ENCODE measurements at places on chromosomes 16 and 17.
A peak's percentile ranks its signal among the peaks of the same experiment; 100 is the strongest.

DNA sequence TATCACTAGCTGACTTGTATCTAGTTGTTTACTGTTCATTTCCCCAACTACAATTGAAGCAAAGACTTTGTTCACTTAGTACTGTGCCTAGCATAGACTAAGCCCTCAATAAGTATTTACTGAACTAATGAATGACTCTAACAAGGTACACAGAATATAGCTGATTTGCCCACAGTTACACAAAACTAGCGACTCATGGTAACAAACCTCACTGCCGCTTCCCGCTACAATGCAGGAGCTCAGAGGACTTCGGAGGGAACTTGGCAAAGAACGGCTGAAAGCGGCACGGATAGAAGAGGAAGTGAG lies 524 bp downstream of the EFTUD2 start:
- DNase-seq = no peak

DNA sequence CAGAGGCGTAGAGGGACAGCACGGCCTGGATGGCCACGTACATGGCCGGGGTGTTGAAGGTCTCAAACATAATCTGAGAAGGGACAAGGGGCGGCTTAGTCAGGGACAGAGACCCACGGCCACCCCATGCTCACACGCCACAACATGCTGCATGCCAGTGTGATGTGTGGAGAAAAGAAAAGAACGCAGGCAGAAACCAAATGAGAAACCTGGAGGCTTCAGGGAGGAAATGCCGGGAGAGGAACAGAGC lies 1.1 kb downstream of the ACTG1 start:
- DNase-seq = no peak

GRCh38 chr17:39597372-39598046 lies 10.2 kb downstream of the NEUROD2 start:
- DNase-seq = no peak

- peak; percentile 36 for DNase-seq
These were observed 394 bp upstream of the CPD start for GRCh38 chr17:30378241-30378824.

- DNase-seq = no peak
These were observed 90.2 kb downstream of the MARCHF10 start for GRCh38 chr17:62717889-62718288.

GRCh38 chr16:53071748-53072301 lies 17.0 kb downstream of the CHD9 start:
- DNase-seq = no peak

DNA sequence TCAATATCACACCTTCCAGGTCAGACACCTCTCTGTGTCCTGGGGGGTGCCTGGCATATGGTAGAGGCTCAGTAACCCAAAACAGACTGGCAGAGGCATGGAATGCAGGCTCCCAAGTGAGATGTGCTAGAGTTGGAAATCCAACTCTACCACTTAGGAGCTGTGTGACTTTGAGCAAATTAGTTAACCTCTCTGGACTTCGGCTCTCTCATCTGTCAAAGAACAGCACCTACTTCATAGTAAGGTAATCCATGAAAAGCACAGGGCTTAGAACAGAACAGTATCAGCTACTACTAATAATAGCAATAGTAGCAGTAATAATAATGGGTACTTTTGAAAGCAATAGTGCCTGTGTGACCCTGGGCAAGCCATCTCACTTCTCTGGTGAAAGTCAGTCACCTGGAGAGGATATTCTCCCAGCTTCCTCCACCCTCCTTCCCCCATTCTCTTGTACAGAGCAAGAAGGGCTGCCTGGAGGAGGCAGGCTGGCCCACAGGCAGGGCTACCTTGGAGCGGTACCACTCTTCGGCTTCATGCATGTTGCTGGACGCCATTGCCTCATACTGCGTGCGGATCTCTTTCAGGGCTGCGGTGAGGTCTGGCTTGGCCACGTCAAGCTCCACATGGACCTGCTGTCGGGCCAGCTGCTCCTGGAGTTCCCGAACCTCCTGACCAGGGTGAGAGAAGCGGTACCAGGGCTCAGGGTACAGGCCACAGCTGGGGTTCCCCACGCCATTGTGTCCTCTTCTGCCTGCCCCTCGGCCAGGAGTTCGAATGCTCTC lies 2.3 kb downstream of the GFAP start:
- DNase-seq = no peak

DNA sequence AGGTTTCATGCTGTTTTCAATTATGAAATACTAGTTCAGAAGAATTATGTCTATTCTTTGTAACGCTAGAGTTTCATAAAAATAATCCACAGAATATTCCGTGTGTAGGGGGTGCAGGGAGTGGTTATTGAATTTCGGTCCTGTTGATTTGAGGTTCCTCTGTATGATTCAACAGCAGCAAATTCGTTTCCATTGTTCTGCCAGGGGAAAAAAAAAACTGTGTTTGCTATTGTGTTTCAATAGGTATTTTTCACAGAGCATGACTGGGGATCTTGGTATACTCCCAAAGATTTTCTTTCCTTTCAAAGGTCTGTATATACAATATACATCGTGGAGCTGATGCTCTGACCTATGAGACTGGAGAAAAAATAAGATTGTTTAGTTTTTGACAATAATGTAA lies 15.8 kb downstream of the SHISA9 start:
- no peak for DNase-seq

GRCh38 chr16:78560997-78561396 lies 461.5 kb downstream of the WWOX start:
- DNase-seq = no peak

DNA sequence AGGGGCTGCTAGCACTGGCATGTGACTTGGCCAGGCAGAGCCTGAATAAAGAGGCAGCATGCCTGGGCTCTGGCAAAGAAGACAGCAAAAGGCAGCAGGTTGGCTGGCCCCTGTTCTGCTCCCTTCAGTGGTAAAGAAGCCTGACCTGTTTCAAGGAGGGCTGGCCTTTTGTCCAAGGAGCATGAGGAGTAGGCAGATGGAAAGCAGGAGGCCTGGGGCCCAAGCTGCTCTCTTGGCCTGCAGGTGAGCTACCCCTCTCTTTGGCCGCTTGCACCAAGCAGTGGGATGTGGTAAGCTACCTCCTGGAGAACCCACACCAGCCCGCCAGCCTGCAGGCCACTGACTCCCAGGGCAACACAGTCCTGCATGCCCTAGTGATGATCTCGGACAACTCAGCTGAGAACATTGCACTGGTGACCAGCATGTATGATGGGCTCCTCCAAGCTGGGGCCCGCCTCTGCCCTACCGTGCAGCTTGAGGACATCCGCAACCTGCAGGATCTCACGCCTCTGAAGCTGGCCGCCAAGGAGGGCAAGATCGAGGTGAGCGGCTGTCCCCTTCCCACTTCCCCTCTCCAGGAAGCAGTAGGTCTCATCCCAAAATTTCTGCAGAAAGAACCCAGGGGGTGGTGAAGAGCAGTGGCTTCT lies 8.0 kb downstream of the TRPV2 start:
- no peak for DNase-seq

DNA sequence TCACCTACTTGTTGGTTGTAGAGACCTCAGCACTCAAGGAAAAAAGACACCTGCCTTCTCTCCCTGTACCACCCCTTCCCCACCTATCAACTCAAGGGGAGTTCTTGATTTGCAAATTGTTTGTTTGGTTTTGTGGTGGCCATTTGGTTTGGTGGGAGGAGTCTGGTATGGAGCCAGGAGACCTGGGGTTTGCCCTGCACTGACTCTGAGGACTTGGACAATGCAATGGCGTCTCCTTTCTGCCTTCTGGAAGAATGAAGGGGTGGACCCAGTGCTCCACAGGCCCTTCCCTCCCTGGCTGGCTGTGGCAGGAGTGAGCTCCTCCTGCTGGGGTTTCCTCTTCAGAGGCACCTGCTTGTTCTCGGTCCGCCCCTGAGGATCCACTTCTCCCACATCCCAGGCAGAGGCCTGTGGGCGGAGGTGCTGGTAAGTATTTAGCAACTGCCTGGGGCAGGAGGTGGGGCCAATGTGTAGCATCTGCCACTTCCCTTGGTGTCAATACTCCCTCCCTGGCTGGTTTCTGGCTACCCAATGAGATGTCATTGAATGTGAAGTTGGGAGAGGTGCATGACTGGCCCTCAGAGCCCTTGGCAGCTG lies 164.5 kb downstream of the NTN1 start:
- no peak for DNase-seq

GRCh38 chr16:82497139-82497538 lies 129.6 kb upstream of the CDH13 start:
- no peak for DNase-seq

DNA sequence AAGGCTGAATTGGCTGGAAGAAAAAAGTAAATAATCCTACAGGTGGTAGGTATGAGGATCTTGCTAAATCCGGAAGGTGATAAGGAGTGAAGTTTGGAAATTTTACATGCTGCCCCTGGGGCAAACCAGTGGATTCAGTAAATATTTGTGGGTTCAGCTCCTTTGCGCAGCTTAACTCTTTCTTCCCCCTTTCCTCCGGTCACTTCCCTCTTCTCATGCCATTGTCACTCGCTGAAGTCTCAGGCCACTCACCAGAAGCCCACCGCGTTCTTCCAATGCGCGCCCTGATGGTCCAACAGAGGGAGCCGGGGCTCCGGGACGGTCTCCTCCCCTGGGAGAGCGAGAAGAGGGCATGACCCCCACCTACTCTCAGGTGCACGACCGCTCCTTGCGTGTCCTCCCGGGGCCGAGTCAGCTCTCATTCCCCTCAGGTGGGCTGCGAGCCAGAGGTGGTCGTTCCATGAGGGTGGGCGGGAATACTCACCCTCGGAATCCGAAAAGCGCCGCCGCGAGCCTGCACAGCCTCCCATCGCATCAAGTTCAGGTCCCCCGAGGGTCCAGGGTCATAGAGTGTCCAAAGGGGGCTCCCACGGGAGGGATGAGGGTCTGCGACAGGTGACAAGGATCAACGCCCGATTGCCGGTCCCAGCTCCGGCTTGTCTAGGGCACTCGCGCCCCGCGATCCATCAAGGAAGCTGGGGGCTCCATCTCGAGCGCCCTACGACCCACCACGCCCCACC lies 474 bp downstream of the CLN3 start:
- no peak for DNase-seq

GRCh38 chr16:27929818-27930217 lies 133.7 kb downstream of the GSG1L start:
- DNase-seq = no peak

DNA sequence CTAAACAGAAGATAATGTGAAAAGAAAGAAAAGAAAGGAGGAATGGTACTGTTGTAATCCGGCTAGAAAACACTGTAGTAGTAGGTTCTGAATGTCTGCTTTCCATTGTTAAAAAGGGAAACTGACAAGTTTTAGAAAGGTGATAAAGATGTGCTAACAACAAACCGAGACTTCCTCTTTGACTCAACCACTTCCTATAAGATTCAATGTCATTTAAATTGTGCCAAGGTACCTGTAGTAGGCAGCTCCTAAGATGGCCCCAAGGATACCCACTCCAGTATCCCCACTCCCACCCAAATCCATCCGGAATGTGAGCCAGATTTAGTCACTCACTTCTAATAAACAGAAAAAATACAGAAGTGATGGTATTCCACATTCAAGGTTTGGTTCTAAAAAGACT lies 31.2 kb downstream of the XYLT1 start:
- no peak for DNase-seq

- DNase-seq = no peak
These were observed 4.5 kb downstream of the MAF start for GRCh38 chr16:79595931-79596450.

GRCh38 chr17:81267390-81268067 lies 27.6 kb downstream of the SLC38A10 start:
- no peak for DNase-seq

DNA sequence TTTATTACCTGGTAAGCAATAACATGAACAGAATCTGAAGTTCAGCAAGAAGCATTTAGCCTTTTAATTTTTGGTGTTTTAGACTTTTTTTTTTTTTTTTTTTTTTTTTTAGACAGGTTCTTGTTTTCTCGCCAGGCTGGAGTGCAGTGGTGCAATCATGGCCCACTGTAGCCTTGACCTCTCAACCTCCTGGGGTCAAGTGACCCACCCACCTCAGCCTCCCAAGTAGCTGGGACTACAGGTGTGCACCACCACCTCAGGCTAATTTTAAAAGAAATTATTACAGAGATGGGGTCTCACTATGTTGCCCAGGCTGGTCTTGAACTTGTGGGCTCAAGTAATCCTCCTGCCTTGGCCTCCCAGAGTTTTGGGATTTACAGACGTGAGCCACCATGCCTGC lies 173.0 kb upstream of the RBL2 start:
- DNase-seq = no peak

GRCh38 chr16:75062135-75062975 lies 54.2 kb downstream of the LDHD start:
- DNase-seq = no peak

GRCh38 chr17:1143573-1143972 lies 36.2 kb downstream of the ABR start:
- DNase-seq = no peak

- no peak for DNase-seq
These were observed 1.5 kb downstream of the ZNF688 start for GRCh38 chr16:30569746-30570635.

DNA sequence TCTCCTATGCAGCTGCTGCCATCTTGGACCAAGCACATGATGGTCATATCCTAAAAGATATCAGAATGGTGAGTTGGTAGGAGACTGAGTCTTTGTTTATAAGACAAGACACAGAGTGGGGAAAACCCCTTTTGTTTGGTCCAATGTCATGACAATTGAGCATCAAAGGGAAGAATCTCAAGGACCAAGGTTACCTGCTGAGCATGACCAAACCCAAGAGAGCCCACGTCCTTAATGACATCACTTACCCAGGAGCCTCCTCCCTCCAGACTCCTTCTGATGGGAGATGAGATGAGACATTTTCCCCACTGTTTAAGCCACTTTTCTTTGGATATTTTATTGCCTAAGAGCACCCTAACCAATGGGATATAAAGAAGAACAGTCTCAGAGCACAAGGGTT lies 478.1 kb downstream of the NPIPA7 start:
- no peak for DNase-seq

- no peak for DNase-seq
These were observed 62.9 kb downstream of the RAI1 start for GRCh38 chr17:17744116-17744515.

GRCh38 chr17:78812855-78813254 lies 27.8 kb downstream of the USP36 start:
- DNase-seq = no peak

DNA sequence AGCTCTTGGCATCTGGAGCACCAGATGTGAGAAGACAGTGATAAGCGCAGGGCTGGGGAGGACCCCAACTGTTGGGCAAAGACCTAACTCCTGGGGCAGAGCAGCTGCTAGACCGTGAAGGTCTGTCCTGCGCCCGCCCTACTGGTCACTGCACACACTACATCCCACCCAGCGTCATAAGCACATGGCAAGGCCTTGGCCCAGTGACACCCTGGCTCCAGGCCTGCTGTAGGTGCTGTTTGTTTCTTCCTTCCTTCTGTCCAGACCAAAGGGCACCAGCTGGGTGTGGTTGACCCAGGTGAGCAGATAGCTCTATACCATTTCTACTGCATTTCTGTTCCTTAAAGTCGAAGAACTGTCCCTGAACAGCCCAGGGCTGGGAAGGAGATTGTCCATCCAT lies 6.4 kb downstream of the TRPV3 start:
- DNase-seq = no peak

- DNase-seq = peak; percentile 21
These were observed 664 bp upstream of the NKD1 start for GRCh38 chr16:50547340-50548124.

- DNase-seq = no peak
These were observed 12.4 kb upstream of the IL4R start for GRCh38 chr16:27301236-27301861.
